ENCODE measurements at places on chromosomes 1 and 21.

- no peak for DNase-seq
These were observed 80.3 kb downstream of the TENT5C start for GRCh38 chr1:117685936-117686806.

DNA sequence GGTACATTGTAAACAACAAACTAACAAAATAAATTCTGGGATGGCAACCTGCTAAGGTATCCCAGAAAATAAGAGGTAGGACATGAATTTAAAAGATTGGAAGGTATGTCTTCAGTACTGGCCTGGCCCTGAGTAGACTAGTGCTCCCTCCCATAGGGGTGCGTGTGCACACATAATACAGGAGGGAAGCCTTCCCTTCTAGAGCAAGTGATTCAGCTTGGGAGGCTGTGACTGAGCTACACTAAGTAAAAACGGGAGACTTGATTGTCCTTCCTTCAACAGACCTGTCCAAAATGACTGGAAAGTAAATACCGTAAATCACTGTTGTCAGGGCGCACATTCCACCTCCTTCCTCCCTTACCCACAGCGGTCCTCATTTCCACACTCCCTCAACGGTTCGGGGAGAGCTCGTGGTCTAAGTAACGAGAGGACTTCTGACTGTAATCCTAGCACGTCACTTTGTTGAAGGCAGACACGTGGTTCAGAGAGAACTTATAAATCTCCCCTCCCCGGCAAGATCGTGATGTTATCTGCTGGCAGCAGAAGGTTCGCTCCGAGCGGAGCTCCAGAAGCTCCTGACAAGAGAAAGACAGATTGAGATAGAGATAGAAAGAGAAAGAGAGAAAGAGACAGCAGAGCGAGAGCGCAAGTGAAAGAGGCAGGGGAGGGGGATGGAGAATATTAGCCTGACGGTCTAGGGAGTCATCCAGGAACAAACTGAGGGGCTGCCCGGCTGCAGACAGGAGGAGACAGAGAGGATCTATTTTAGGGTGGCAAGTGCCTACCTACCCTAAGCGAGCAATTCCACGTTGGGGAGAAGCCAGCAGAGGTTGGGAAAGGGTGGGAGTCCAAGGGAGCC lies at the start of gene TGFB2:
Gene TGFB2 (plus strand): TSS at position 523 of the 859 bp plus-strand sequence. CDS start 1,366 bp downstream, outside the sequence.
- peak; percentile 55 for DNase-seq

DNA sequence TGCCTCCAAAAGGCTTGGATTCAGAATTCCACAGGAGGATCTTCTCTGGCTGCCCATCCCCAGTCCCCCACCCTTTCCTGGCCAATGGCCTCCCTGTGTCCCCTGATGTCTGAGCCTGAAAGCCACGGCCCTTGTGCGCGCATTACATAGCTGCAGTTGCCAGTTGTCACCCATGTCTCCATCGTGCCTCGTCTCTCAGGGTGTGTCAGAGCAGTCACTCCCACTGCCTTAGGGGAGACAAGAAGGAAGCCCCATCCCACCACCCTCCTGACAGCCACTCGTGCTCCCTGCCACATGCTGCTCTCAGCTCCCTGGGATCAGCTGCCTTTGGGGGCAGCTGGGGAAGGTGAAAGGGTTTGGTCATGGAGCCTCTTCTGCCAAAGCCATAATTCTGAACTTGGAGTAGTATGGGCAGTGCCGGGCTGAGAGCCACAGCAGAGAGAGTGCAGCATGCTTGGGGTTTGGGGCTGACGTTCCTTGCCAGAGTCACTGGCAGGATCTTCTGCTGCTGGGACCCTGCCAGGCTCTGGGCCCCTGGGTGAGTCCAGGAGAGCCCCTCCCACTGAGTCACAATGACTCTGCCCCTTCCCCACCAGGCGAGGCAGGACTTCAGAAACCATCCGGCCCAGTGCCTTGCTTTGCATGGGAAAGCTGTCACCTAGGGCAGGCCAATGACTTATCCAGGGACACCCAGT lies 285.9 kb upstream of the VAMP3 start:
- DNase-seq = no peak

- peak; percentile 12 for DNase-seq
These were observed 867 bp downstream of the PTGFRN start for GRCh38 chr1:116910379-116911187.

- DNase-seq = no peak
These were observed 30.5 kb downstream of the TBCE start for GRCh38 chr1:235397733-235398132.

- DNase-seq = no peak
These were observed 26.4 kb downstream of the TIAM1 start for GRCh38 chr21:31317688-31318087.

DNA sequence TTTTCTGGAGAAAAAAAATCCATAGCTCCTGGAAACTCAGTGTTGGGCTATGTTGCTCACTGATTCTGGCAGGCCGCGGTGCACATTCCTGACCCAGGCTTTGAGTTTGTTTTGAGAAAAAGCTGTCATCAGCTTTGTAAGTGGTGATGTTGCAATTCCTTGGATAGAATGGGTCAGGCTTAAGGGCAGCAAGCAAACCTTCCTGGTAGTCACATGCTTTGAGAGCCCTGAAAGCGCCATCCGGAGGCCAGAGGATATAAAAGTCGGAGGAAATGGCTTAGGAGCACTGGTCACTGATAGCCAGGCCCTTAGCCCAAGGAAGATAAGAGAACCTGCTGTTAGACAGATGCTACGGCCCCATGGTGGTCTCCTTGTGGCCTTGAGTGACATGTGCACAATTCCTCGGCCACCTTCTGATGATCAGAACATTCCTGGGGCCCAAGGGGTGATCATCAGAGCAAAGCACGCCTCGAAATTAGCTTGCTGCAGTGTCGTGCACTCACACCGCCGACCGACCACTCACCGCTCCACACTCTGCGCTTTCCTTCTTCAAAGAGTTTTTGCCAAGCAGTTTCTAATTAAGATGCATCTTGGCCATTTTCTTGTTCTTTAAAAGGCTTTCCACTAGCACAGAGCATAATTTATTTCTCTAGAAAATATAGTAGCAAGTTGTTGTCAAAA lies 78.6 kb downstream of the MAN1C1 start:
- DNase-seq = peak; percentile 31

DNA sequence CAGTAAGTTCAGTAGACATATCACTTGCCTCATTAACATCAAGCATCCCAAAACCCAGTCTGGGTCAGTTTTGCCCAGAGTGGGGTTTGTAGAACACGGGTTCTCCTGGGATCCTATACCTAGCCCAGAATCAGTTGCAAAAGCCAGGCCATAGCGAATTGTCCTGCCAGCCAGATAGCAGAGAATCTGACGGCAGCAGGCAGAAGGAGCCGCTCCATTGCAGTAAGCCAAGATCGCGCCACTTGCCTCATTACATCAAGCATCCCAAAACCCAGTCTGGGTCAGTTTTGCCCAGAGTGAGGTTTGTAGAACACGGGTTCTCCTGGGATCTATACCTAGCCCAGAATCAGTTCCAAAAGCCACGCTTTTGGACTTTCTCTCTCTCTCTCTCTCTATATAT lies 19.1 kb downstream of the NDUFS5 start:
- DNase-seq = no peak

GRCh38 chr21:26041431-26042180 lies 129.0 kb downstream of the APP start:
- DNase-seq = no peak

GRCh38 chr21:41973861-41974751 lies 20.3 kb upstream of the C2CD2 start:
- peak; percentile 23 for DNase-seq

DNA sequence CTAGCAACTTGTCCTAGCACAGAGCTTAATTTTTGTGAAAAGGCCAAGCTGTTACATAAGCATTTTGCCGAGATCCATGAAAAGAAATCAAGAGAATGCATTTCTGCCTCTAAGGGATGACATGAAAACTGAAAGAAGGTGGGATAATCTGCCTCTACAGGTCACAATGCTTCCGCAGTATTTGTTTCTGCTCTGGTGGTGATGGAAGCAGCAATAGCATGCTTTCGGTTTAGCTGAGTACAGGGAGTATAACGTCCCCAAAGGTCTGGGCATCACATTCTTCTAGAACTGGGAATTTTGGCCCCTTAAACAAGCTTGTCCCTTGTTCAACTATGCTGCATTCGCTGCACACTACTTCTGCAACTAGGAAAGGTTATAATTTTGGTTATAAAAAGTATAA lies 14.4 kb upstream of the MAGI3 start:
- DNase-seq = no peak

GRCh38 chr1:113874012-113874879 lies 2.7 kb upstream of the PTPN22 start:
- DNase-seq = no peak

GRCh38 chr1:195894411-195894810 lies 713.8 kb downstream of the KCNT2 start:
- no peak for DNase-seq

DNA sequence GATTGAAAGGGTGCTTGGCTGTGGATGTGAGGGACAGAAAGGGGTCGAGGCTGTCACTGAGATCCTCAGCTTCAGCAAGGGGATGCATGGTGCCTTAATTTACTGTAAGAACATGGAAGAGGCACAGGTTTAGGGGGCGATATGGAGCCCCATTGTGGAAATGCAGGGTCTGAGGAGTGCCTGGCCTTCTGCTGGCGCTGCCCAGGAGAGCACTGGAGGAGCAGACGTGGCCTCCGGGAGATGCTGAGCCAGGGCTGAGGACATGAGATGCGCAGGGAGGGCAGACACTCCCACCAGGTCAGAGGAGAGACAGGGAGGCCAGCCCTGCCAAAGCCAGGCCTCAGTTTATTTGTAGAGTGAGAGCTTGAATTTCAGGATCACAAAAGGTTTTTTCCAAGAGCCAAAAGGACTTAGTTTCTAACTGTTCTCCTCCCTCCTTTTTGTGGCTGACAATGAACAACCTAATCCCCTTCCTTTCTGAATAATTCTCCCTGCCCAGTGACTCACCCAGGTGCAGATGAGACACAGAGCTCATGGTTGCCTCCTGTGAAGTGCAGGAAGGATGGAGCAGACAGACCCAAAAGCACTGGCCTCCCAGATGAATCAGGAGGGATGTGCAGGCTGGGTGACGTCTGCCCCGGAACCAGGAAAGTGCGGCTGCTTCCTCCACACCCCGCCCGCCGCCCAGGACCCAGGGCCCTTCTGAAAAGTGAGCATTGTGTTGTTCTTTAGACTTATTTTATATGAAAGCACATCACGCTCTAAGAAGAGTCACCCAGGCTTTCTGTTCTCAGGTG lies 73.0 kb upstream of the TMPRSS2 start:
- no peak for DNase-seq

GRCh38 chr1:163537809-163538208 lies 216.1 kb downstream of the NUF2 start:
- DNase-seq = no peak

- DNase-seq = no peak
These were observed 6.1 kb upstream of the C4BPA start for GRCh38 chr1:207097871-207098324.

- DNase-seq = no peak
These were observed 10.1 kb upstream of the TRIM63 start for GRCh38 chr1:26077524-26077923.

DNA sequence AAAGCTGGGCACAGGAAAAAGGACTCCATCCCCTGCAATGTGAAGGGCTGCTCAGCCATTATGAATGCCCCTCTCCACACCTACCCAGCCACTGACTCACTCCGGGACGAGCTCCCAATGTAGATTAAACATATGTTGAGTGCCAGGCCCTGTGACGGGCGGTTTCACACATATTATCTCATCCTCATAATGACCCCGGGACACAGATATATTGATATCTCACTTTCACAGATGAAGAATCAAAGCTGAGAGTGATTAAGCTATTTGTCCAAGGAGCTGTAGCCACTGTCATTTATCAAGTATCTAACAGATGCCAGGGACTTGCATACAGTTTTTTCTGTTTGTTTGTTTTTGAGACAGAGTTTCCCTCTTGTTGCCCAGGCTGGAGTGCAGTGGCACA lies 35.0 kb upstream of the SLC30A1 start:
- DNase-seq = no peak

DNA sequence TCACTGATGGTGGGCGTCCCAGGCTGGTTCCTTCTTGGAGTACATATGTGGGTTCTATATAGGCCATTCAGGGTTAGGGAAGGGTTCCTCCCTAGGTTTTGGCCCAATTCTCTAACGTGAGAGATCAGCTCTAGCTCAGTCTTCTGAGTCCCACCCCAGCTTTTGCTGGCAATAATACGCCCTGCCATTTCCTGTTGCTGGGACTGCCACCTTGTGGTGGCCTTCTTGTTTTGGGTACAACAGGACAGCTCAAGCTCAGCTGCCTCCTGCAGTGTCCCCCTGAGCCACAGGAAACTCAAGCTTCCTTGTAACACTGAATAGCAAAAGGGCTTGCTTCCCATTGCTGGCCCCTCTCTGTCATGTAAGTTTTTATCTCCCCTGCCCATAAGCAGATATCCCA lies 77.8 kb downstream of the BACH1 start:
- DNase-seq = peak; percentile 8

GRCh38 chr21:45323487-45324311 lies 36.0 kb upstream of the POFUT2 start:
- no peak for DNase-seq

DNA sequence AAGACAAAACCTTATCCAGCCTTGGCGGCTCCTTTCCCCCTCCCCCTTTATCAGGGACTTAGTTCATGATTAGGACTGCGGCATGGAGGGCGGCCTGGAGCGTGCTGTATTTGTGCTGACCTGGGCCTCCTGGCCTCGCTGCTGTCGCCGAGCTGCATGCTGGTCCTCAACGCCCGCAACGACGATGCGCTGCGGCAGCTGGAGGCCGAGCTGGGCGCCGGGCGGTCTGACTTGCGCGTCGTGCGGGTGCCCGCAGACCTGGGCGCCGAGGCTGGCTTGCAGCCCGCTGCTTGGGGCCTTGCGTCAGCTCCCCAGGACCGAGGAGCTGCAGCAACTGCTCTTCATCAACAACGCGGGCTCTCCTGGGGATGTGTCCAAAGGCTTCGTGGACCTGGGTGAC lies 70.9 kb downstream of the TM2D1 start:
- no peak for DNase-seq

GRCh38 chr1:56745231-56745630 lies 74.0 kb downstream of the FYB2 start:
- no peak for DNase-seq

DNA sequence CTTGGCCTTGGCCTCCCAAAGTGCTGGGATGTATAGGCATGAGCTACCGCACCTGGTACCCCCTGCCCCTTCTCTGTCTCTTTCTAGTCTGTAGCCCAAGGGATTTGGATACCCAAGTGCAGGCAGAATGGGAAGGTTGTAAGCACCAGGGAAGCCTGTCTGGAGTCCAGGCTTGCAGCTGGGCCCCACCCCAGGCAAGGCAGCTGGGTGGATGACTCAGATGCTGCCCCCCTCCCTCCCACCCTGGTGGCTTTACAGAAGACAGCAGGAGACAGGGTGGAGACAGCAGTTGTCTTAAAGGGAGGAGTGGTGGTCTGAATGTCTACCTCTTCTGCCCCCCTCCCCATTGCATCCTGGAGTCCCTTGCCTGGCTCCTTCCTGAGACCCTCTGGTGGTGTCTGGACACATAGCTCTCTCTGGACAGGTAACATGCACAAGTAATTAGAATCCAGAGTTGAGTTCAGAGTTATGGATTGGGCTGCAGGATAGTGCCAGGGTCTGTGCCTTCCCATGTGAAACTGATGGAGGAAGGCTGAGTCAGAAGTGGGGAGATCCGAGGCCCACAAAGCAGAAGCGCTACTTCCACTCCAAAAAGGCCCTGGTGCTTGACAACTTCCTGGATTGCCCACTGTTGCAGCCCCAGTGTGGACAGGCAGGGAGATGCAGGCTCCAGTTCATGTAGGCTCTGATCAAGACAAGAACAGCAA lies 5.1 kb downstream of the LMNA start:
- no peak for DNase-seq

All from A549 (cell line).